ENCODE measurements at places on chromosomes 1 and 21.

DNA sequence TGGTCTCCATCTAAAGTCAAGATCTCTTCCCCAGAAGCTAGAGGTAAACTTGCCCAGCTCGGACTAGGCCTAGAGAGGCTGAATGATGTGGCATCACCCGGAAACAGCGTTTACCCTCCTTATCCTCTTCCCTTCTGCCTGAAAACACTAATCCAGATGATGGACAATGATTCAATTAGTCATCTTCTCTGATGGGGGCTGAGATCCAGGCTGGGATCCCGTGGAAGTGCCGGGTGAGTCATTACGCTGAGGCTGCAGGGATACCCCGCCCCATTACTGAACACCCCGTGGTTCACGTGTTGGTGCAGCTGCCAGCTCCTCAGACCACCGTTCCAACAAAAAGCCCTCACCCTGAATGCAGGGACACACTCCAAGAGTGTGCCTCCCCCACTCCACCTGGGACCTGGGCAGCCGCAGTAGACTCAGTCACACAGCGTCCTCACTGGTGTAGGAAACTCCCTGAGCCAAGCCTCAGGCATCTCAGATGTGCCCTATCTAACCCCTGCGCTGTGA lies 2.0 kb downstream of the S100A6 start:
- peak; percentile 24 for DNase-seq

DNA sequence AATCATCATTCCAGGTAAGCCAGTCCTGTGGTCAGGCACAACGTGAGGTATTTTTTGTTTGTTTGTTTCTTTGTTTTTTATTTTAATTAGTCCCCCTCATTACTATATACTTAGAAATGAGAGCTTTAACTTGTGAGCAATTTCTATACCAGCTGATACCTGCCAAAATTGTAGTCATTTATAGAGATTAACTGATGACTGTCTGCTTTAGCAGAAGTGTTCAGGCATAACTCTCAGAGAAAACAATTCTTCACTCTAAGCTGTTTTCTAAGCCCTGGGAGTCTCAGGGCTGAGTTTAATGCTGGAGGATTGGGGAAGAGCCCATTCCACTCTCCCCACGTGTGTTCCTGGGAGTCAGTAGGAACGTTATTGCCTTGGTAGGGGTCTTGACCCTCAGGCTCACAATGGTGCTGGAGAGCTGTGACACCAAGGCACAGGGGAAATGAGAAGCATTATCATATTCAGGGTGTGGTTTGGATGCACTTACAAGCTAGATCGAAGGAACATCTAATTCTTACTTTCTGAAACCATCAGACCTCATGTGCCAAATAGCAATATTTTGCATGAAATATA lies 168.2 kb downstream of the CLIC6 start:
- no peak for DNase-seq

DNA sequence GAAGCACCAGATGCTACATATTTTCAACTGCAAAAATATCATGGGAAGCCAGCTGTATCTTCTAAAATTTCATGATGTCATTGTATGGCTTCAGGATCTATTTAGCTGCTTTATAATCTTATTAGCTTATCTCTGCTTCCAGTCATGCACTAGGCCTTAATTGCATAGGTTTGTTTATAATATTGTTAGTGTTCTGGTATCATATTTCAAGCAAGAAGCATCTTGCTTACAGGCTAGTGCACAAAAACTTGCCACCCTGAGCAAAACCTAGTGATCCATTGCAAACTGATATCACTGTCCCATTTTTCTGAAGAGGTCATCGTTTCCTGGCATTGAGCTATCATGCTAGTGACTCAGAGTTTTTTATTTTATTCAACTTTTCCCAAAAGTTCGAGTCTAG lies 15.7 kb upstream of the NRIP1 start:
- DNase-seq = no peak

DNA sequence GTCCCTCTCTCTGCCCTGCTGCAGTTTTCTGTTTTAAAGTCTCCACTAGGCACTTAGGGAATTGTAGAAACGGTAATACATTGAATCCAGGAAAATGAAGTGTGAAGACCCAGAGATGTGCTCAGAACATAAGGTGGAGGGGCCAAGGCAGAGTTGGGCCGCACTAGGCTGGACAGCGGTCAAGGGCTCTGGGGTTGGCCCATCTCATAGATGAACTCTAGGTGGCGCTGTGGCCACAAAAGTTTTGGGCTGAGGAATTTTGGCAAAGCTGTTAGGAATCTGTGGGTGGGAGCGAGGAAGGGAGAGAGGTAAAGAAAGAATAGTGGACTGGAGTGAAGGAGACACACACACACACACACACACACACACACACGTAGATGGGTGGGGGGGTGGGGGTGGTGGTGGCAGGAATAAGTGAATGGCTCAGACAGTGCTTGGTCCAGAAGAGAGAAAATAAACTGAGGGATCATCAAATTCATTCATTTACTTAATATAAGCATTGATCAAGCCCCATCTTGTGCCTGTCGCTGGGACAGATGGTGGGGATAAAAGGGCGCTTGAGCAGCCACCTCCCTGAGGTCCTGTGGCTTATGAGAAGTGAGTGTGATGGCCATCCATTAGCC lies 258.5 kb downstream of the TRABD2B start:
- DNase-seq = no peak

- DNase-seq = peak; percentile 54
Observed at GRCh38 chr1:52601991-52602855, at the start of gene GPX7. TSS of gene GPX7 (plus strand) at chr1:52602371. CDS start at chr1:52602410, 39 bp downstream.

DNA sequence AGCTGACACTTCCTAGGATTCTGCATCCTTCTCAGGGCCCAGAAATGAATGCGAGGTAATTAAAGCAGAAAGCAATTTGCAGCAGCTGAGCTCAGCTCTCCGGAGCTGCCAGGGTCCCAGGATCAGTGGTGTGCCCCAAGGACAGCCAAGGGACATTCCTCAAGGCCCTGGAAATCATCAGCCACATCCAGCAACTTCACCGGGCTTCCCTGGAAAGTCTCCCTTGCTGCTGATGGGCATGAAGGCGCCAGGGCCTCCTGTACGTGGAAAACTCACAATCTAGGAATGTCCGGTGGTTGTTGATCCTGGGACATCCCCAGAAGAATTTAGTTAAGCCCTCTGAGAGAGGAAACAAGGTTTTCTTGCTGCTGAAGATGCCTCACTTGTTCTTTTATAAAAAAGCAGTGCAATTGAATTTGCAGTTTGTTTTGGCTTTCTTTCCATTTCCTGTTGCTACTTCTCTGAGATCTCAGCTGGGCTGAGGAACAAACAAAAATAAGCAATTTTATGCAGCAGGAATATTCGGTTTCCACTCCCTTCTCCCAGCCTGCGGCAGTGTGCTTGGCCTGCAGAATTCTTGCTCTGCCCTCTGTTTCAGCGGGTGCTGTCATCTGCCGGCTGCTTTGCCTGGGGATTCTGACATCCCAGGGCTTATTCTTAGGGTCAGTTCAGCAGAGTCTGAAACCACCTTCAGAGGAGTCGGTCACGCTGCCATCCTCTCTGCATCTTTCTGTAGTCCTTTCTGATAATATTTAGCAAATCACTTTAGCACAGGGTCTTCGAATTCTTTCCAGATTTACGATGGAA lies 85.9 kb downstream of the TCP10L start:
- no peak for DNase-seq

DNA sequence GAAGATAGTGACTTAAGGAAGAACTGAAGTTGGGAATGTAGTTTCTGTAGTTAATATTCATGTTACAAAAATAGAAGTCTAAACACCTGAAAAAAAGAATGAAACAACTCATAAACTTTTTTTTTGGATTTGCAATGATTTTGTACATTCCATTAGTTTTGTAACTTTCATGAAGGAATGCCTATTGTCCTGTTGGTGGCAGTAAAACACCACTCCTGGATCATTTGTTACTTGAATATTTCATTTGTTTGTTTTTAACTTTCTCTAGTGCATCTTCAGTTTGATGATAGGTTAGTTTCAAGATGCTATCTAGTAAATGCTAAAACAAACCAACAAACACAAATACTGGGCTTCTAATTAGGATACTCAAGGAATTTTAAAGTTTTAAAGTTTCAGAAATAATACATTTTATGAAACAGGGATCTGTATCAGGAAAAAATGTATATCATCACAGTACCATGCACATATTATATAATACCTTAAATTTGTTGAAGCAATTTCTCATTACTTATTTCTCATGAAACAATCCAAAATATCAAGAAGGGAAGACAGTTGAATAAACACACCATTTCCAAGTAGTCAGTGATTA lies 229.7 kb upstream of the CACYBP start:
- DNase-seq = no peak

DNA sequence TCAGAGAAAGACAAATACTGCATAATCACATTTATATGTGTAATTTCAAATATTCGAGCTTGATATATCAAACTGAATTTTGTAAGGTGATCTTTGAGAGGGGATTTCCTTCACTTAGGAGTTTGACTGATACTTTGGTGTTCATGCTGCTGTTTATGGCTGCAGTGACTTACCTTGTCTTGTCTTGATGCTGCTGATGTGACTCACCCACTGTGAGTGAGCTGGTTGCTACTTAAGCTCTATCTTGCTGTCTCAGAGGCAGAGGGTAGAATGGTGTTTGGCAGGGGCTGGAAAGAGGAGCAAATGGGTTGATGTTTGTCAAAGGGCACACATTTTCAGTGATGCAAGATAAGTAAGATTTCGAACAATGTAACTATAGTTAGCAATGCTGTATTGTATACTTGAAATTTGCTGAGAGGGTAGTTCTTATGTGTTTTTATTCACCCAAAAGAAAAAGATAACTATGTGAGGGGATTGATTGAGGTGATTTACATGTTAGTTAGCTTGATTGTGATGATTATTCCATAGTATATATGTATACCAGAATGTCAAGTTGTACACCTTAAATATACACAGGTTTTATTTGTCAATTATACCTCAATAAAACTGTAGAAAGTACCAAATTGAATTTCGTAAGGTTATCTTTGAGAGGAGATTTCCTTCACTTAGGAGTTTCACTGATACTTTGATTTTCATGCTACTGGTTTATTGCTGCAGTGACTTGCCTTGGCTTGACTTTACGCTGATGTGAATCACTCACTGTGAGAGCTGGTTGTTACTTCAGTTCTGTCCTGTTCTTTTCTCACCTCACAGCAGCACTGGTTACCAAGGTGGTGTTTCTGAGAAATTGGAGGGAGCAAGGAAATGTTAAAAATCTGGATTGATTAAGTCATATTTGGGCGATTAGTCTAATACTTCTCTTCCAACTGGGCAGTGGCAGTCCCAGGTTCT lies 94.5 kb upstream of the SLC5A9 start:
- DNase-seq = no peak

DNA sequence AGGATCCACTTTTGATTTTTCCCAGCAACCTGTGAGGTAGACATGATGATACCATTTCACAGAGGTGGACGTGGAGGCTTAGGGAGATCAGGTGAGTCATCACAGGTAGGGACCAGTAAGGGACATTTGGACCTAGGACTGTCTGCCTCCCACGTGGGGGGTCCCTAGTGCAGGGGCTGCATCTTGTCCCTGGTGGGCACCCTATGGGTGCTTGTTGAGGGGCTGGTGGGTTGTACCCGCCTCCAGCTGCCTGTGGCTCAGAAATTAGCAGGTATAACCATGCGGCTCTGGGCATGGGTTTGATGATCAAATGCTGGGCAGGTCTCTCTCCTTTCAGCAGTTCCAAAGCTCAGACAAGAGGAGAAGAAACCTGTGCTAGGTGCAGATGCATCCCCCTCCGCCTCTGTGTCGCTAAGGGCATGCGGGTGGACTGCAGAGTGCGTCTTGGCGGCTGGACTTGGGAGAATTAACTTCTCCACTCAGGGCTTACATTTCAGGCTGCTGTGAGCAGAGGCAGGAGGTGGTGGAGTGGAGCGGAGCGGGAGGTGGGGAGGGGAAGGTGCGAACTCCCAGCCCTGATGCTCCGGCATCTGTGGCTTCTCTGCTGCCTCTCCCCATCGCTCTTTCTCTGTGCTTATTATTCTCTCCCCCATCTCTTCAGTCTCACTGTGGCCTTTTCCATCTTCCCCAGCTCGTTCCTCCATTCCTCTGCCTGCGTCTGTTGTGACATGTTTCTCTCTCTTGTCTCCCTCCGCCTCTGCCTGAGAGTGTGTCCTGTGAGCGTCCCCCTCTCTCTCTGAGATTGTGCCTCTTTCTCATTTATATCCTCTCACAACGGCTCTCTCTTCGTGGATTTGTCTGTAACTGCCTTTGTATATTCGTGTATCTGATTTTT lies 146.8 kb downstream of the PTPRU start:
- DNase-seq = no peak

GRCh38 chr1:200221614-200222282 lies 188.1 kb downstream of the ZNF281 start:
- DNase-seq = no peak

DNA sequence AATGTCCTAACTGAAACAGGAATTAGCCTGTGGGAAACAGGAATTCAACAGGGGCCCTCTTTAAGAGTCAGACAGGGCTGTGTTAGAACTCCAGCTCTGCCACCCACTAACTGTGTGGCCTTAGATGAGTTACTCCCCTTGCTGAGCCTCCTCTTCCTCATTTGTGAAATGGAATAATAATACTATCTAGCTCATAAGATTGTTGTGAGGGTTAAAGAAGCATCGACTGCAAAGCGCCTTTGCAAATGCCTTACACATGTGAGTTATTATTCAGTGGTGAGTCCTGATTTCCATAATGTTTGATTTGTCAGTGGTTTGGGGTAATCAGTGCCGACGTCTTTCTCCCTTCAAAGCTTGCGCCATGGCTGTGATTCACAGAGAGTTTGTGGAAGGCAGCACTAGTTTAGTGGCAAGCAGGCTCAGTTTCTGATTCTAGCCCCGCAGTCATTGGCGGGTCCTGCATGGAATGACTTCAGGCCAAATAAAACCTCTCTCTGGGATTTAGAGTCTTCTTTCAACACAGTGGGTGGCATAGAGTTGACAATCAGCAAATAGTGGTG lies 388.5 kb downstream of the PLPP3 start:
- DNase-seq = no peak

DNA sequence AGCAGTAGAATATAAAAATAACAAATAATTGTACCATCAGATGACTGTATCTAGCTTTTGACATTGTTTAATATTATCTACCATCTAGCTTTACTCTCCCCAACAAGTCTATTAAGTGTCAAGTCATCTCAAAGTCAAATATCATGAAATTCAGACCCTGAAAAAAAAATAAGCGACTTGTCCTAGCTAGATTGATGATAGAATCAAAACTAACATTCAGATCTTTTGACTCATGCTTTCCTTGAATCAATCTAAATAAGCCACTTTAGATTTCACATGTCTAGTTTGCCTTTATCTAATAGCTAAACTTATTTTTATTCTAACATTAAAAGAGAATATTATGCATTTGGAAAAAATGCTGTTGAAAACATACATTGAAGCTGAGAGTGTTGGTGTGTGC lies 35.4 kb downstream of the CRB1 start:
- no peak for DNase-seq

GRCh38 chr1:27971674-27972073 lies 11.9 kb downstream of the XKR8 start:
- DNase-seq = no peak

DNA sequence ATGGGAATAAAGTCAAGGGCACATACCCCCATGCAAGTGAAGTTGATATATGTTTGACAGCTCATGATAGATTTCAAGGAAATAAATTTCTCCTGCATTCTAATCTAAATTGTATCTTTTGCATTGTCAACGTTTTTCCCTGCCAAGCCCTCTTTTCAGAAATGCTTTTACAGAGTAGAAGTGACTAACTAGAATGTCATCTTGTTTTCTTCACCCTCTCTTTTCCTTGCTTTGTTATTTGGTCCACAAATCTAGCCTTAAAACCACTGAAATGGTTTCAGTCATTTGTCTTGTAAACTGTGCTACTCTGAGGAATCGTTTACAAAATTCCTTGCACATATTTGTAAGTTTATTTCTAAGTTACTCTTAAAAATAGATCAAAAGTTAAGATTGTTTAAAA lies 600.8 kb upstream of the CXADR start:
- no peak for DNase-seq
